GM06990 (cell line): ENCODE measurements at places on chromosomes 3 and 15.
A peak's percentile ranks its signal among the peaks of the same experiment; 100 is the strongest.

DNA sequence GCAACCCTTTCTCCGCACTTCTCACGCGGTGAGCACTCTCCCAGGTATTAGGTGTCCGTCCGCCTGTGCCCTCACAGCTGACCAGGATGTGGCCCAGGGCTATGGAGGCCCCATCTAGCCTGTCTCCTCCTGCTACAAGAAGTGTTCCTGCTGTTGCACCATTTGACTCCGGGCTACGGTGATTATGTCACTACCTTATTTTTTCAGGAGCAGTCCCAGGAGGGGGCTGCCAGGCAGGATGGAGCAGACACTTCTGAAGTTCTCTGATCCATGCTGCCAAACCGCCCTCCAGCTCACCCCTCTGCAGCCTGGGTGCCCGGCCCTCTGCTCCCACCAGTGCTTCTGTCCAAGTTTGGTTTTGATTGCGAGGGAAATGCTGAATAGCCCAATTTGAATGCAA is 36.9 kb downstream of the ZXDC start:
- no peak for DNase-seq

- DNase-seq, result no peak
These were observed 283.3 kb upstream of the ROBO2 start for GRCh38 chr3:76756577-76756976.

DNA sequence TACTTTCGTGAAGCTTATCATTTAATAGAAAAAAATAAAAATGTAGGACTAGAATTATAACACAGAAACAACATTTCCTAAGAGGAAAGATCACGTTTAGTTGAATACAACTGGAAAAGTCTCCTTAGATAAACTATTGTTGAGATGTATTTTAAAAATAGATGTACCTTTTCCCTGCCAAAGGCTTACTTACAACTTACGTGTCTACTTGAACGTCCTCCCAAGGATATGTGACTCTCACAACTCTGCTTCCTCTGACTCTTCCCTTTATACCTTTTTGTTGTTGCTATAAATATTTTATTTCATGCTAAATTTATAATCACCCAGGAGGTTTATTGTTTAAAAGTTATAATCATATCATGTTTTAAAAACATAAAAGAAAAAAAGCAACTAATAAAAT is 908.0 kb upstream of the ROBO1 start:
- DNase-seq, result no peak

GRCh38 chr3:9412293-9412692 is 14.9 kb downstream of the SETD5 start:
- DNase-seq, result no peak

DNA sequence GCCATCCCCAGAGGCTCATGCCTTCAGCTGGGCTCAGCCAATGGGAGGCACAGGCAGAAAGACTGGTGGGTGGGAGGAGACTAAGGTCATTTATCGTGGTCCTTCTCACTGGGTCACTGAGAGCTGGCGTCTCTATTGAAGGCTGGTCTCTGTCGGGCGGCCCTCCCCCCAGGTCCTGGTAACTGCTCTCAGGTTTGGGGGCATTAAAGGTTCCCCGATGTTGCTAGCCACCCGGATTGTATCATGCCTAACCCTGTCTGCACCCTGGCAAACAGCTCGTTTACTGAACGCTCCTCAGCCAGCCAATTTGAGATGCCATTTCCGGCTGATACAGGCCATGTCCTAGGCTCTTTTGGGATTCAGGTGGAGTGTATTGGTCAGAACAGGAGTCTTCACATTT is 10.5 kb downstream of the SELENOS start:
- DNase-seq, result no peak

DNA sequence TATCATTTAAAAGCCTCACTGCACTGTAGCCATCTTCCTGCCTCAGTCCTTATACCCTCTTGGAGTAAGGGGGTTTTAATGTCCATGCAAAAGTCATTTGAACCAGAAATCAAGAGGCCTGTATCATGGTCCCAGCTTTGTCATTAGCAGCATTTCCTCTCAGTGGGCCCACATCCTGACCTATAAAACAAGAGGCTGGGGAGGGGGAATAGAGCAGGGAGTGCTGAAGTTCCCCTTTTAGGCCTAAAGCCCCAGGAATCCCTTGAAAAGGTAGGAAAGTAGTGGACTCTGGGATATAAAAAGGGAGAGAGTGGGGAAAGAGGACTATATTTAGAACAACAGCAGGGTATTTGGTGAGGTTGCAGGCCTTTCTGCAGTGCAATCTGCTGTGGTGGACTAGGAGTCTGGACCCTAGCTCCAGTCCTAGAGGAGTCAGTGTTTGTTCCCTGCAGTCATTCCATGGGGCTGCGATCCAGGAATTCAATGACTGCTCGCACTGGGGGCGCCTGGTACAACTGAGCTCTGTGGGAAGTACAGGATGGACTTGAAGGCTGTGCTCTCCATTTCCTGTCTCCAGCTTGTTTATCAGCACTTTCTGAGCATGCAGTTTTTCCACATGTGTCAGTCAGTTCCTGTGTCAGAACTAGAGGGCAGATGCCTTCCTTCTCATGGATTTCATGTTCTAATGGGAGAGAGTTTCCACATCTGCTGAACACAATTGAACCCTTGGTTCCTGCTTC is 46.8 kb downstream of the PDHB start:
- no peak for DNase-seq

DNA sequence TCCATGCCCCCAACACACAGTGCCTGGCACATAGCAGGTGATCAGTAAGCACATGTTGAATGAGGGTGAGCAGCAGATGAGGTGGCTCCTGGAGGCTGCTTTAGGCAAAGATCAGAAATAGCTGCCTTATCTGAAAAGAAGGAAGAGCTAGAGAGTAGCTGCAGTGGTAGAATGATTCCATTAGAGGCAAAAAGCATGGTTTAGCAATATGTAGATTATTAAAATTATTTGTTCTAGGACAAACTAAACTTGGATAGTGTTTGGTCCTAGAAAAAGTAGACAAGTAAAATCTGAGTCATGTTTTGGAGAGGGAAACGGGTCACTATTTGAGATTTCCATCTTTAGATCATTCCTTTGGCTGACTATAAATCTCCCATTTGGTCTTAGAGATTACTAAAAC is 32.1 kb downstream of the KIF7 start:
- no peak for DNase-seq

GRCh38 chr3:126028096-126028495 is 55.8 kb downstream of the SLC41A3 start:
- DNase-seq, result no peak

GRCh38 chr3:31442755-31443154 is 90.0 kb upstream of the STT3B start:
- DNase-seq, result no peak

- no peak for DNase-seq
These were observed 26.7 kb downstream of the CYP8B1 start for GRCh38 chr3:42849017-42849416.

DNA sequence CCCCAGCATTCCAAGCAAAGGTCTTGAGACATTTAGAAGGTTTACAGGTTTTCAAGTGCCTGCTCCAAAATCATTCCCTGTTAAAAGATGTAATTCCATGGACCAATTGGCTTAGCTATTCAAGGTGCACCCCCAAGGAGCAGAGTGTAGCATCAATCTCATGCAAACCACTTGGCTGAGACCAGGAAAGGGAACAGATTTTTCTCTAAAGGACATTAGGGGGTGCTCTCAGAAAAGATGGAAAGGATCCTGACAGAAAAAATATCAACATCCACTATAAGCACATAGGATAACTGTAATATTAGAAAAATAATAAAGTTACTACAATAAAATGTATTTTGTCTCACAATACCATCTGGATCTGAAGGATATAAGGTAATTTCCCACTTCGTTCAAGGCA is 328.0 kb upstream of the CDIN1 start:
- no peak for DNase-seq

GRCh38 chr3:107344722-107345121 is 32.5 kb upstream of the CCDC54 start:
- DNase-seq, result no peak

GRCh38 chr3:101163554-101163953 is 156.8 kb downstream of the IMPG2 start:
- DNase-seq, result no peak

DNA sequence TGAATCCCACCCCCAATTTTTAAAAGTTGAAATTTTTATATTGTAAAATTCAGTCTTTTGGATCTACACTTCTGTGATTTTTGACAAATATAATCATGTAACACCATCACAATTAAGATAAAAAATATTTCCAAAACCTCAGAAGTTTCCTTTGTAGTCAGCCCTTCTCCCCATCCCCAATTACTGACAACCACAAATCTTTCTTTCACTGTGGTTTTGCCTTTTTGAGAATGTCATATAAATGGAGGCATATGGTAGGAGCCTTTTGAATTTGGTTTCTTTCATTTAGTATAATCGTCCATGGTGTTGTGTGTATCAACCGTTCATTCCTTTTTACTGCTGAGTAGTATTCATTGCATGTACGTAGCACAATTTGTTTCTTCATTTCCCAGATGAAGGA is 7.9 kb upstream of the CILP start:
- no peak for DNase-seq

DNA sequence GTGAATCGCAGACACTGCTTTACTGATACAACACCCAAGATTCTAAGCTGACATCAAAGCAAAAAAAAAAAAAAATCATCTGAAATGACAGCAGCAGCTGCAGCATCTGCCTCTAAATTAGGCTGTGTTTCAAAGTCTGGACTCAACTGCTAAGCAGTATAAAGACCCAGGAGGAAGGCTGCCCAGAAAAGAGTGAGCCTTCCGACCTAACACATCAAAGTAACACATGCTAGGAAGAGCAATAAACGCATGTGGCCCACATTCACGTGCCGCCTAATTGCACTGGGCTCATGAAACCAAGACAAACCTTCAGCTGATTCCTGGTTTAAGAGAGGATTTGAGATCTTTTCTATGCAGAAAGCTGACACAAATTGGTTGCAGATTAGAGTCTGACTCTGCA is 317.1 kb downstream of the ZIC4 start:
- DNase-seq, result no peak

DNA sequence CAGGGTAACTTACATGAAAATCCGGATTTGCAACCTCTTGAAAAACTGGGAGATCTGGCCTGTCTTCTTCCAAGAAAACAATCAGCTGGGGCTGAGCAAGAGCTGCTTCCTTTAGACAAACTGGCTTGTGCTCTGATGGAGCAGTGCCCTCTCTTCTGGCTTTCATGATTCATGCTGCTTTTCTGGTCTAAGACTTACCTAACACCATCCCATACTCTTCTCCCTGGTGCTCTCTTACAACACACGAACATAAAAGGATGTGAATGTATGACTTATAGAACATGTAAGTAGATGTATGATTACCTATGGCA is 9.9 kb downstream of the TJP1 start:
- DNase-seq, result no peak

- no peak for DNase-seq
These were observed 9.9 kb downstream of the EAF2 start for GRCh38 chr3:121844892-121845291.

DNA sequence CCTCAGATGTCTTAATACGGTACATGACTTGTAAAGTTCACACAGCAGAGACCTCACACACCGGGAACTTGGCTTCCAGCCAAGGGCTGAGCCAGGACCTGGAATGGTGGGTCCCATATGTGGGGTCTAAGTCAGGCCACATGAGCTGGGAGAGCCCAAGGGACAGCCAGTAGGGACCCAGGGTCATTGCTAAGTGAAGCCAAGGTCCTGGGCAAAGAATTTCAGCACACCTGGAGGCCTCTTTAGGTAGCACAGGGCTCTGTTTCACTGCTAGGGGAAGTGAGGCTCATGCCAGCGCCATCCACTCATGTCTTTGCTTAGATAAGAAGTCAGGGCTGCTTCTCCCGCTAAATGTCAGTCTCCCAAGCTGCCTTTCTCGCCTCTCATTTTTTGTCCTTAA is 116.6 kb upstream of the TLE3 start:
- DNase-seq, result no peak

- DNase-seq, result no peak
These were observed 29.0 kb upstream of the TBC1D5 start for GRCh38 chr3:17771177-17772017.

GRCh38 chr3:31170932-31171670 is 276.6 kb upstream of the GADL1 start:
- DNase-seq, result no peak

GRCh38 chr15:73700041-73700842 is 16.1 kb downstream of the CD276 start:
- peak; percentile 37 for DNase-seq

GRCh38 chr3:72448375-72448823 is 399.8 kb downstream of the SHQ1 start:
- DNase-seq, result no peak

DNA sequence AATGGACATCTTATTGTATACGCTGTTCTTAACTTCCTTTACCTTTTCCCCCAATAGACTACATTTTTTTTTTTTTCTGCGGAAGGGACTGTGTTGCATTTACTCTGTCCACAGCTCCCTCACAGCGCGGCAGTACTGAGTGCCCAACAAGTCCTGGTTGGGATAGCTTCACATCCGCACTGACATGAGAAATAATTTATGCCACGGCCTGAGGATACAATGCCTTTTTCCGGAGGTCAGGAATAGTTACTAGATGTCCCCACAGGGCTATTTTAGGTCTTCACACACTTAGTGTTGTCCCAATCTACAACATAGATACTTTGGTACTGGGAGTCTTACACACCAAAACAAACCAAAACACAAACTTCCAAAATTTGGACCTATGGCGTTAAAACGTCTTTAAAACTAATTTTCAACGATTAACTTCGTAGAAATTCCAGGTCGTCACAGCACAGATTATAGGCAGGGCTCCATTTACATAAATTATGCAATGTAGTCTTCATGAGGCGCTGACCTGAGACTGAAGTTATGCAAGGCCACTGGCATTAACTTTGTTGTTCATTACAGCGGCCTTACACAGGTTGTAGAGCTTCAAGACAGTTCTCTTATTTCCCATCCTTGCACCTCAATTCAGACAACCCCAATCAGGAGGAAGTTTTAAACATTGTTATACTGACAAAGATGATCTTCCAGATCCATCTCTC is 989 bp upstream of the PPIB start:
- DNase-seq, result no peak

- no peak for DNase-seq
These were observed 331.5 kb upstream of the CTDSPL start for GRCh38 chr3:37530047-37530697.

GRCh38 chr3:11613851-11614487 is 29.7 kb downstream of the VGLL4 start:
- no peak for DNase-seq
